Endothelial cell of umbilical vein (primary cell): ENCODE measurements at places on chromosomes 13 and 19. TPM values are rescaled to one million over a fixed set of nuclear protein-coding genes. Genes with fewer than 3 reads are reported as not detected.

Gene NDUFB7
- total RNA-seq = 170 and 177 TPM in 2 replicates

Gene PRR12
- 35.6 and 37.0 TPM in 2 replicates for total RNA-seq

Gene HSH2D
- not detected in 2 replicates for total RNA-seq

GRCh38 chr19:33374236-33374714, 766 bp downstream of the CEBPG start:
- peak; percentile 54 for DNase-seq

GRCh38 chr13:20544201-20544923, 18.7 kb upstream of the CRYL1 start:
- no peak for DNase-seq
